ENCODE measurements at places on chromosomes 7 and 10.

GRCh38 chr10:2926918-2927660, 140.3 kb upstream of the PFKP start:
- no peak for DNase-seq

GRCh38 chr10:132946806-132947546, 4.6 kb upstream of the CFAP46 start:
- DNase-seq: no peak

- peak; percentile 10 for DNase-seq
Measured at GRCh38 chr7:87935384-87935706, 1.3 kb downstream of the ADAM22 start.

DNA sequence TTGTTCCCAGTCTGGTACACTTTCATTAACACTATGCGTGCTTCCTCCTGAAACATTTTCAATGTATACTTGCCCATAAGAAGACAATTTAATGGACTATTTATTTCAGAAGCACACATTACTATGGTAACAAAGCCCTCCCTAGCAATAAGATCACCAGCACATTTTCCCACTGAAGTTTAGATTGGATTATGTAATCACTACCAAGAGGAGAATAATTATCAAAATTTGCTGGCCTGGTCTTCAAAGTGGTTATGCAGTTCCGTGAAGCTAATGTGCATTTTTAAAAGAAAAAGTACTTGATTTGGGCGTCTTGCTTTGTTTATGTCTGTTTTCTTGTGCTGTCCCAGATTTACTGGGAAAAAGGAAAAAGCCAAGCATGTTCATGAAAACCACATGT, 61.9 kb downstream of the AP3M1 start:
- DNase-seq: no peak

DNA sequence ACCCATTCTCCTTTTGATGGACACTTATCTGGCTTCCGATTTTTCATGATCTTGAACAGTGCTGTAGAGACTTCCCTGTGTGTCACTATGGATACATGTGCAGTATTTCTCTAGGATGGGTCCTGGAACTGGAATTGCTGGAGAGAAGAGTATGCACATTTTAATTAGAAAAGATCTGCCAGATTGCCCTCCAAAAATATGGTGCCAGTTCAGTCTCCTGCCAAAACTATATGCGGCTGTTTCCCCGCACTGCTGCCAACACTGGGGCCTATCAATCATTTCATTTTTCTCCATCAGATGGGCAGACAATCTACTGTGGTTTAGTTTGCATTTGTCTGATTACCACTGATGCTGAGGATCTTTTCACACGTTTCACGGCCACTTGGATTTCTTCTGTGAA, 105.0 kb downstream of the SH2D4B start:
- DNase-seq: no peak

GRCh38 chr7:76315364-76315763, 12.9 kb downstream of the HSPB1 start:
- DNase-seq: no peak

DNA sequence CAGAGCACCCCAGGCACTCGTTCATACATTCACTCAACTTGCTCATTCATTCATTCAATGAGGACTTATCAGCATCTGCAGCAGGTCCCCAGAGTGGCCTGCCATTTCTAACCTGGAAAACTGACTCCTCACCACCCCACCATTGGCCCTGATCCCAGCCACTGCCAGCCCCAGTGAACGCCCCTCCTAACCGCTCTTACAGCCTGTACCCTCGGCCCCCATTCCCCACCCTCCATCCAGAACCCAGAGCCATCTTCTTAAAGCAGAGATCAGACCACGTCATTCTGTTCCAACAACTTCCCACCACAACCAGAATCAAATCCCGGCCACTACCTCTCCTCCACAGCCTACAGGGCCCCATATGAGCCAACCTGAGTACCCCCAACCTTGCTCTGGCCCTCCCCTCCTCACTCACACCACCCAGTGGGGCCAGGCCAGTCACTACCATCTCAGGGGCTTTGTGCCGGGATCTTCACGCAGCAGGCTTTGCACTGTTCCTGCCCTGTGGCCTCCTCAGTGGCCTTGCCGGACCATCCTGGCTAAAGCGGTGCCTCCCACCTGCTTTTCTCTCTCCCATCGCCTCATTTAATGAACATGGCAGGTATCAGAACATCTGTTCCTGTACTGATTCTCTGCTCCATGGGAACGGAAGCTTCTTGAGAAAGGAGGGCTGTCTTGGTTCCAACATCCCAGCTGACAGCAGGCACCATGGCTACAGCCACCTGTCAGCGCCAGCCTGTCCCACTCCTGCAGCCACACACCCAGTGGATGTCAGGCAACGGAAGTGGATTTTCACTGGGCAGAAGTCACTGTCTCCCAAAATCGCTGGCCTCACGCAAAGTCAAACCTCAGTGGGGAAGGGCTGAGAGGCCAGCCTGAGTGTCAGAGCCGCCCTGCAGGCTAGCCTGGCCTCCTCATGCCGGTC, 45.4 kb downstream of the FAM53B start:
- no peak for DNase-seq
